ENCODE measurements at places on chromosomes 12 and 14.

- DNase-seq: no peak
Observed at GRCh38 chr12:851913-852312, 97.6 kb downstream of the RAD52 start.

- DNase-seq: no peak
Observed at GRCh38 chr12:87310126-87310525, 719.1 kb downstream of the C12orf50 start.

GRCh38 chr14:54629635-54630360 lies 62.9 kb downstream of the SAMD4A start:
- no peak for DNase-seq

DNA sequence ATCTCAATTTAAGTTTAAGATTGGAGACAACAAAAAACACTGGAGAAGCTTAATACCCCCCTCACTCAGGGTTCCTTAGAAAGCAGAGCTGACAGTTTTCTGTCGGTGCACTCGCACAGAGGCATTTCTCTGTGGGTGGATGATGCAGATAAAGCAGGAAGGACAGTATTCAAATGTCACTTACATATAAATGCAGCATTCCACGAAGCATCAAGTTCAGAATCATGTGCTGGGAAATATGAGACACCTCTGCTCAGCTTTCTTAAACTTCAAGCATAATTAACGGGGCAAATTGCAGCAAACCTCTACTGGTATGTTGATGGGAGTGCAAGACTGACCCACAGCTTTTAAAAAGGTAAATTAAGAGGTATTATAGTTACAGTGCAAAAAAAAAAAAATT lies 68.7 kb downstream of the DICER1 start:
- DNase-seq: no peak

- DNase-seq: no peak
Observed at GRCh38 chr12:129190827-129191226, 337.5 kb downstream of the GLT1D1 start.

- DNase-seq: no peak
Observed at GRCh38 chr12:116295327-116296263, 18.1 kb upstream of the MED13L start.

Data from AG09309 (cell line).